ENCODE measurements at places on chromosomes 12 and 14.
A peak's percentile ranks its signal among the peaks of the same experiment; 100 is the strongest.

- peak; percentile 95 for DNase-seq
Observed at GRCh38 chr12:122946690-122947341, 19.4 kb downstream of the ABCB9 start.

DNA sequence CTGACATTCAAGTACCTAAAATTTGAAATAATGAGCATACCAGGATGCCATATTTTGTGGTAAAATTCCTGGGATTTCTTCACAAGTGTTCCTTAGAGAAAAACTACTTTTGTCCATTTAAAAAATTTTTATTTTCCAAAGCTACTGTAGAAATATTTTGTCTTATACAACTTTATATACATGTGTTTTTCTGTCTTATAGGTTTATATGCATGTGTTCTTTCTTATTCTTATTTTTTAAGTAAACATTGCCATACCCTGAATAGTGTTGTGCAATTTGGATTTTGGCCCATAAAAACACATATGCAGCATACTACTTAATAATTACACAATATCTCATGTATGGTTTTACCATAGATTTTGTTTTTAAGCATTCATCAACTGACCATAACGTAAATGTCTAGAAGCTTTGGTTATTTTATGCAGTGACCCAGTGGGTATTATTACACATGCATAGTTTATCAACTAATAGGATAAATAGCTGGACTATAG lies 1107.4 kb upstream of the SEL1L start:
- no peak for DNase-seq

- no peak for DNase-seq
Observed at GRCh38 chr14:60655898-60656685, 6.8 kb upstream of the SIX1 start.

DNA sequence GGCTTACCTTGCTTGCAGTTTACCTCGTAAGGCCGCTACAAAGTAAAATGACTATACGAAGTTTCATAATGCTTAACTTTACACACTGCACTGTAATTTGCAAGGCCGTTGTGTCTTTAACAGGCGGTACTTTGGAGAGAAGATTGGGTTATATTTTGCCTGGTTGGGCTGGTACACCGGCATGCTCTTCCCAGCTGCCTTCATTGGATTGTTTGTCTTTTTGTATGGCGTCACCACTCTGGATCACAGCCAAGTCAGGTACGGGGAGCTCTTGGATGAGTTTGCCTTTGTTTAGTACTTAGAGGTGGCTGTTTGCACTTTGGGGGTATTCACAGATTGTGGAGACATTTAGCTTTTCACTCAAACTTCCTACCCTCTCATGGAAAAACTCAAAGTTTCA lies 167.8 kb downstream of the SLC5A8 start:
- DNase-seq, result no peak

GRCh38 chr14:61567838-61568571 lies 127.3 kb upstream of the HIF1A start:
- no peak for DNase-seq

DNA sequence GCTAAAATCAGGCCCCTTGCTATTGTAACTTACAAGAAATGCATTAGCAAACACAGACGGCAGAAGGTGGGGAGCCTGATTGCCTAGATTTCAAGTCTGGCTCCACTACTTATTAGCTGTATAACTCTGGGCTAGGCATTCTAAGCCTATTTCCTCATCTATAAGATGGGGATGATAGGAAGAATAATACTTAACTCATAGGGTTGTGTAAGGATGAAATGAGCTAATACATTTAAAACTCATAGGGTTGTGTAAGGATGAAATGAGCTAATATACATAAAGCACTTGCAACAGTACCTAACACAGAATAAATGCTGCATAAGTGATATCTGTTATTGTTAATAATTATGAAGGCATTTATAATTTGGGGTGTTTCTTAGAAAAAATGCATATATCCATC lies 60.1 kb upstream of the DIO2 start:
- DNase-seq, result no peak

GRCh38 chr12:116336542-116337065 lies 59.1 kb upstream of the MED13L start:
- DNase-seq, result no peak

- no peak for DNase-seq
Observed at GRCh38 chr14:72532686-72533454, 361.0 kb downstream of the DPF3 start.

- peak; percentile 68 for DNase-seq
Observed at GRCh38 chr12:48995086-48995879, 3.9 kb downstream of the DDN start.

DNA sequence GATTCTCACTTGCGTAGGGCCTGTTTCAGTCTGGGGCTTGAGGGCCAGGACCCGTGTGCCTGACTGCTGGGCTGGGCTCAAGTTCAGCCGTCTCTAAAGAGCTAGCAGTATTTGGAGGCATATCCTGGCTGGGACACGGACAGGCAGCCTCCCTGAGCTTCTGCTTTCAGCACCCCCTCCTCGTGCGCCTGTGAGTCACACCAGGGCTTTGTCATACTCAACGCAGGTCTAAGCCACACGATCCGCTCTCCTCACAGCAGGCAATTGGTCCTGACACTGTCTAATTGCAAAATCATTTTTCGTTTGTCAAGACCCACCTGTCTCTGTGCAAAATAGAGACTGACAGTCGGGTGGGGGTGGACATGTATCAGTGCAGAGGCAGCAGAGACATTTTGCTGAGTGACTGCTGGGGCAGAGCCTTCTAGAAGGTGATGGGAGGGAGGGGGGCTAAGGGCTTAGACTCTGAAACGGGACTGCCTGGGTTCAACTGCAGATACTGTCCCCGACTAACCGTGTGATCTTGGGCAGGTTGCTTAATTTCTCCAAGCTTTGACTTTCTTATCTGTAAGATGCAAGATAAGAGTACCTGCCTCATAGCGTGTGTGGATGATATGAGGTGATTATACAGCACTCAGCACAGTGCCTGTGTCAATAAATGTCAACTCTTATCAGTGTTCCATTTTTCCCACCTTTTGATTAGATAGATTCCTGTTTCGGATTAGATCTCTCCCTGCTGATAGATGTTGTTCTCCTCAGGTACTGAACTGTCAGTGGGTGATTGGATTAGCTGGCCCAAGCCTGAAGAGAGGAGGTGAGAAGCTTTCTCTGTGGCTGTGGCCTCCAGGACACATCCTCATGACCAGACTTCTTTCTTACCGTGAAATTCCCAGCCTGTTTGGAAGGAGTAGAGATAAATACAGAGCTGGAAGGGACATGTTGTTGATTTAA lies 53.1 kb downstream of the KCNA1 start:
- DNase-seq, result no peak

DNA sequence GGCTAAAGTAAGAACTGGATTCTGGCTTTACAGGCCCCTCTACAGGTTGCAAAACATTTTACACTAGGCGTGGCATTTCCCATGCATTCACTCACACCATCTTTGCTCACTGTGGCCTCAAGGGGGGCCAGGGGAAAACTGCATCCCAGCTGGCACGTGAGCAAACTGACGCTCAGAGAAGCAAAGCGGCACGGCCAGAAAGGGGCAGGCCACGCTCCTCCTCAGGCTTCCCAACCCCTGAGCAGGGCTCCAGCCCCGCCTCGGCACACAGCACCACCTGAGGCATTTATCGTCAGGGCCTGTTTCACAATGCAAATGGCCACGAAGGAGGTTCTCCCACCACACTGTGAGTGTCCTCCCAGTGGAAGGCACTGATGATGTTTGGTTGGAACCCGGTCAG lies 90.8 kb downstream of the BCL11B start:
- no peak for DNase-seq

DNA sequence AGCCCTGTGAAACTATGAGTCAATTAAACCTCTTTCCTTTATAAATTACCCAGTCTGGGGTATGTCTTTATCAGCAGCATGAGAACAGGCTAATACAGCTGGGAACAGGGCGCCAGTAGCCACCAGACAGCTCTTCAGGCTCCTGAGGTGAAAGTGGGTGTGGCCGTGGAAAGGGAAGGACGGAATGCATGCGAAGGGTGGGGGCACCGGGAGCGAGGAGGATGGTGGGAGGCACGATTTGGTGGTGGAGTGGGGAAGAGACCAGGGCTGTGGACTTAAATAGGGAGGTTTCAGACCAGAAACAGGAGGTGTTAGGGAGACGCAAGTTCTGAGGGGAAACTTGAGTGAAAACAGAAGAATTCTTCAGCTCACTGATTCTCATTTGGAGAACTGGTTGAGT lies 44.1 kb upstream of the CHST11 start:
- no peak for DNase-seq

- no peak for DNase-seq
Observed at GRCh38 chr14:52589646-52590045, 37.0 kb downstream of the GPR137C start.

DNA sequence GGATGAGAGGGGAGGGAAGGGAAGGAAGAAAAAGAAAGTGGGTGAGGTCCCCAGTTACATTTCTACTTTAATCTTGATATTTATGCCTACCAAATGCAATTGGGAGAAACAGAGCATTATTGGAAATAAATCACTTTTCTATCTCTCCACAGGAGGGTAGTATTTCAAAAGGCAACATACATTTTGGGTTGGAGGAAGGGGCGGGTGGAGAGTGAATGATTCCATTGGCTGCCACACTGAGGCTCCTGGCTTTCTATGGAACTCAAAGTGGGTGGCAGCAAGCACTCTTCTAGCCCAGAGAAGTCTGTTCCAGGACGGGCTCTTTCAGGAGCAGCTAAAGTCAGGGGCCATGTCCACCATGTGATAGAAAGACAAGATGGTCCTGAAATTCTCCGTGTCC lies 441.3 kb downstream of the DAD1 start:
- no peak for DNase-seq

GRCh38 chr12:4307593-4308333 lies 13.2 kb upstream of the TIGAR start:
- DNase-seq, result peak; percentile 47

DNA sequence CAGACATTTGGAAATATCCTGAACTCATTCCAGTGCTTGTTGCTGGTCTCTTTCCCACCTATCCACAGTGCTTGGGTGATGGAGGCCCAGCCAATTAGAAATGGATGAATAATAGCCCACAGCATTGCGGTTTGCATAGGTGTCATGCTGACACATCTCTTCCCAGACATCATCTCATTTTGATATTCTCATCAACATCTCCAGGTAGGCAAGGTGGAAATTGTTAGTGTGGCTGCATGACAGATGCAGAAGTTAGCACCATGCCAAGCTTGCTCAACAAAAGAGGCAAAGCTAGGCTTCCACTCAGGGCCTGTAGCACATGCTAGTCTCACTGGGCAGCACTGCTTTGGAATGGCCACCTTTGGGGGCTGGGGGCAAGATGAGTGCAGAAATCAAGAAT lies 1118.9 kb downstream of the VRK1 start:
- DNase-seq, result no peak

GRCh38 chr12:50661300-50662115 lies 102.4 kb upstream of the ATF1 start:
- DNase-seq, result no peak

GRCh38 chr12:102570256-102570655 lies 89.9 kb upstream of the IGF1 start:
- no peak for DNase-seq

DNA sequence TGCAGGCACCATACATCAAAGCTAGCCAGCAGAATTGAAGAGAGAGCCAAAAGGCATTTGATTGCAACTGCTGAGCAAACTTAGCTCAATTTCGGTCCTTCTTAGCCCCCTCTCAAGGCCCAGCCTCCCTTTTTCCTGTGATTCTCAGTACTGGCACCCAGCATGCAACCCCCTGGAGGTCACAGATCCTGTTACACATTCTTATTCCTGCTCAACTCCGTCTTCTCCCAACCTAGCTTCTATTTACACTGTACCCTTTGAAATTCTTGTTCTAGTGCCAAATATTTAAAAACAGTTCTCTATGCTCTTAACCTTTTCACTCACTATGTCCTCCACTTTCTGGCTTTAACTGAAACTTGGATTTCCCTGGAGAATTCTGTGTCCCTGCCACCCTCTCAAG lies 131.3 kb upstream of the CPSF6 start:
- no peak for DNase-seq

GRCh38 chr14:91127401-91127801 lies 13.5 kb downstream of the DGLUCY start:
- no peak for DNase-seq

GRCh38 chr12:117743761-117744160 lies 225.0 kb downstream of the KSR2 start:
- no peak for DNase-seq

GRCh38 chr12:111202237-111202915 lies 166.5 kb downstream of the PHETA1 start:
- DNase-seq, result no peak

DNA sequence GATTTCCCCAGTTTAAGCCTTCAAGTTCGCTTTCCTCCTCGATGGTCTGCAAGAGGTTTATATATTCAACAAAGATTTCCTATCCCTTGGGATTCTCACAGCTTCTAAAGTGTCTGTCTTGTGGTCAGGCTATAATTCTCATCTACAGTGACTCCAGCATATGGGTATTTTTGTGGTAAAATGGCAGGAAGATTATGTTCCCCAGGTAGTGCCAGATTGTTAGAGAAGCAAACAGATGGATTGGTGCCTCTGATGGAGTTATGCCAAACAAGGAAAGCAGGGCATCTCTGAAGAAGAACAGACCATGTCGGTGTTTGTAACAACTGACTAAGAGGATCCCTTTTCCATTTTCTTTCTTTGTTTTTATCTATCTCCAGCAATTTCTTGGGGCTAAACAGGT lies 5.5 kb upstream of the CCDC175 start:
- no peak for DNase-seq

DNA sequence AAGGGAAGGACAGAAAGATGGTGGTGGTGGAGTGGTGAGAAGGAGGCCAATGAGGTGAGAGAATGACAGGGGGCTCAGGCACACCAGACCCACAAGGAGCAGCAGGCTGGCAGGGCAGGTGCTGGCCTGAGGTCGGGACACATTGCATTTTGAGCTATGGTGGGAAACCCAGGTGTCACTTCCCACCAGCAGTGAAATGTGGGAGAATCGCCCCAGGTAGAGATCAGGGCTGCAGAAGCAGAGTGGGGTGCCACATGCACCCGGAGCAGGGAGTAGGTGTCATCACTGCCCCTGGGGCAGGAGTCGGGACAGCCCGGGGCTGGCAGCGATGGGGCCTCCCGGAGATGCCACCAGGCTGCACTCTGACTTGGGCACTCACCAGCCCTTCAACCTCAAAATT lies 315.8 kb downstream of the BCL11B start:
- DNase-seq, result no peak

- no peak for DNase-seq
Observed at GRCh38 chr12:127509066-127509778, 757.7 kb upstream of the TMEM132C start.

DNA sequence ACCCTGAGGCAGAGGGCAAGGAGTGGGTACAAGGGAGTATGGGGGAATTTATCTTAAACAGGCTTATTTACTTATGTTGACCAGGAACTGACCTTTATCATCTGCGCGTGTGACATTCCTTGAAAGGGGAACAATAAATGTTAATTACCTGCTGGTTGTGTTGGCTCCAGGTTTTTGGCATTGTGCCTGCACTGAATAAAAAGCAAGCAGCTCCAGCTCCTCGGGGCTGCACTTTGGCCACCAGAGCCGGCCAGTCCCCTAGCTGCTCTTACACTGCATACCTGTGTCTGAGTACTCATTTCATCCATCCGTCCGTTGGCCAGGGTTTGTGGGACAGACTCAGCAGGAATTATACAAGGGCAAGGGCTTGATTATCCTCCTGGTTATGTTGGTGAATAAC lies 68.8 kb upstream of the GTF2A1 start:
- DNase-seq, result no peak

GRCh38 chr14:52558688-52559087 lies 6.1 kb downstream of the GPR137C start:
- DNase-seq, result no peak
